Forelimb muscle (tissue), 1 donor: ENCODE measurements at places on chromosomes 4 and X.

DNA sequence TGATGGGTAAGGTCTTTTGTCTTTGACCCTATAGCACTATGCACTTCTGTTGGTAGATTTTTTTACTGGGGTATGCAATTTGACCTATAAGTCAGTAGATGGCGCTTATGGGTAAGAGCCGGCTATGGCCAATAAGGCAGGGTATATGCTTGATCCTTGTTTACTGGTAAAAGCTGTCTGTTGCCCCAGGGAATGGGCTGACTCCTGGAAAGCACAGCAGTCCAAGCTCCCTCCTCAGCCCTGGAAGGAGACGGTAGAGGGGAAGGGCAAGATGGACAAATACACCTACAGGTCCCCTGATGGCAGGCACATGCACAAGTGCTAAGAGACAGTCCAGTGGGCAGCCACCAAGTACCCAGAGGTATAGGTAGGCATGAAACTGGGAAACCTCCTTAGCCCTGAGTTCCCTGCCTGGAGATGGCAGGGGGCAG is 63.7 kb downstream of the ADAMTS3 start:
- no peak for DNase-seq

DNA sequence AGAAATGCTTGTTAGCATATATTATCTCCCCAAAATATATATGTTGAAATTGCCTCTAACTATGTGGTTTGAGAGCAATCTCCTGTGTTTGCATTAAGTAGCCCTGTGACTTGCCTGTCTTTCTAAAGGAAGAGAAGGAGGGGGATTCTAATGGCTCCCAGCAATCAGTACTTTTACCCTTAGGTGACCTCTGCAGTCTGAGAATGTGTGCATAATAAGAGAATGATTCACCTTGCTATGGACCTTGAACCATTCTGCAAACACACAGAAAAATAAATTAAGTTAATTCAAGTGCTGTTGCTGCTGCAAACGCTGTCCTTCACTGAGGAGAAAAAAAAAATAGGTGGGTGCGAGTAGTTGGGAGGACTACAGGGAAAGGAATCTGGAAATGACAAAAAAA is 322.2 kb downstream of the IQCM start:
- DNase-seq = no peak

- no peak for DNase-seq
Measured at GRCh38 chrX:104929324-104929723, 291.2 kb downstream of the TEX13A start.

GRCh38 chr4:137608085-137608484 is 75.8 kb upstream of the PCDH18 start:
- no peak for DNase-seq

DNA sequence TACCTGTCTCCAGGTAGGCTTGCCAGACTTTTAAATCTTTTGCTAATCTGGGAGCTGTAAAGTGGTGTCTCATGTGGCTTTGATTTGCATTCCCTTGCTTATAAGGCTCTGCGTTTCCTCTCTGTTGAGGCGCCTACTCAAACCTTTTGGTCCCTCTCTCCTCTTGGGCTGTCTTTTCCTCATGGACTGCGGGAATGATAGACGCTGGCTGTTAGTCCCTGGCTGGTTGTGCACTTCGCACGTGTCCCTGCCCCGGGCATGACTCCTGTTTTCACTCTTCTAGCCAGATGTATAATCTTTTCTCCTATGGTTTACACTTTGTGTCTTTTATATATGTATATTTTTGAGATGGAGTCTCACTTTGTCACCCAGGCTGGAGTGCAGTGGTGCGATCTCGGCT is 39.7 kb downstream of the RGS12 start:
- DNase-seq = no peak

DNA sequence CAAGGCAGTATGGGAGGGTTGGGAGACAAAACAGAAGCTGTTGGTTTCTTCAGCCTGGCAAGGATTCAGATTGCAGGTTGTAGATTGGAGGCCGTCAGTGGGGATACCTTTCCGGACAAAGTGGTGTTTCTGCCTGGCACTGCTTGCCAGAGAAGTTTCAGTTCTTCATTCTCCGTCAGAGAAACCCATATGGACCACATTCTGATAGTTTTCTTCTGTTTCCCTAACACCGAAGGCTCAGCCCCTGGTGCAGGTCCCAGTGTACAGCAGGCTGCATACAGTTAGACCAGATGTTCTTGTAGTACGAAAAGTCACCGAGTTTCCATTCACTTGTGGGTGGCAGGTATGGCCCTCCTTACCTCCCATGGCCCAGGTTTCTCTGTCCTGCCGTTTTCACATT is 107.3 kb downstream of the PTTG2 start:
- DNase-seq = no peak

GRCh38 chrX:6505960-6506359 is 29.0 kb downstream of the VCX3A start:
- no peak for DNase-seq

- DNase-seq = no peak
Measured at GRCh38 chr4:135741583-135741982, 1540.0 kb upstream of the PABPC4L start.

- no peak for DNase-seq
Measured at GRCh38 chrX:22818061-22818460, 181.7 kb upstream of the DDX53 start.

- no peak for DNase-seq
Measured at GRCh38 chr4:138609943-138610350, 367.8 kb upstream of the SLC7A11 start.

- DNase-seq = no peak
Measured at GRCh38 chrX:41276661-41277506, 57.1 kb upstream of the DDX3X start.

DNA sequence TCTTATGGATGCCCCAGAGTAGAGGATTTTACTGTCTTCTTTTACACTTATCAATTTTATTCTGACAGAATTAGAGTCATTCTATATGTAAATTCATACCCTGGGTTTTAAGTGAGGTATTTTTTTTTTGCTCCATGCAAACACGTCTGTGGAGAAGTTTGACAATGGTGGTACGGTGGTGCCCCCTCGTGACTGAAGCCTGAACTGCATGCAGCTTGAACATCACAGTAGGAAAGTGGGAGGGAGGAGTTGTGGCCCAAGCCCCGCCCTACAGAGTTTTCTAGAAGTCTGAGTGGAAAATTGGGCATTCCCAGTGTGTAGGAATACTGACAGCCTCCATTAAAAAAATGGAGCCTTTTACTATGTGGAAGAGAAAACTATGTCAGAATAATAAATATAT is 73.3 kb upstream of the RAB40AL start:
- DNase-seq = peak; percentile 45

- no peak for DNase-seq
Measured at GRCh38 chr4:182893047-182893446, 24.1 kb downstream of the DCTD start.
